ENCODE measurements at places on chromosomes 2 and 18.

GRCh38 chr2:80141007-80141726 lies 163.4 kb downstream of the LRRTM1 start:
- no peak for DNase-seq

DNA sequence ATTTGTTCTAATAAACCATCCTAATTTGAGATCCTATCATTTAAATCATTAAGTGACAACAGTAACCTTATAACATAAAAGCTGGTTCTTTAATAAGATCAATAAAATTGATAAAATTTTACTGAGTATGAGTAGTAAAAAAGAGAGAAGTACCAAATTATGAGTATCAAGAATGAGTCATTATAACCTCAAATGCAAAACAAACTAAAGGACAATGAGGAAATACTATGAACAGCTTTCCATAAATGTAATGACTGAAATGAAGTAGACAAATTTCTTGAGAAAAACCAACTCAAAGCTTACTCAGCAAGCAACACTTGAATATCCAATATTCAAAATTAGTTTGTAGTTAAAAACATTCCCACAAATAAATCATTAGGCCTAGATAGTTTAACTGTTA lies 433.0 kb downstream of the ZEB2 start:
- no peak for DNase-seq

DNA sequence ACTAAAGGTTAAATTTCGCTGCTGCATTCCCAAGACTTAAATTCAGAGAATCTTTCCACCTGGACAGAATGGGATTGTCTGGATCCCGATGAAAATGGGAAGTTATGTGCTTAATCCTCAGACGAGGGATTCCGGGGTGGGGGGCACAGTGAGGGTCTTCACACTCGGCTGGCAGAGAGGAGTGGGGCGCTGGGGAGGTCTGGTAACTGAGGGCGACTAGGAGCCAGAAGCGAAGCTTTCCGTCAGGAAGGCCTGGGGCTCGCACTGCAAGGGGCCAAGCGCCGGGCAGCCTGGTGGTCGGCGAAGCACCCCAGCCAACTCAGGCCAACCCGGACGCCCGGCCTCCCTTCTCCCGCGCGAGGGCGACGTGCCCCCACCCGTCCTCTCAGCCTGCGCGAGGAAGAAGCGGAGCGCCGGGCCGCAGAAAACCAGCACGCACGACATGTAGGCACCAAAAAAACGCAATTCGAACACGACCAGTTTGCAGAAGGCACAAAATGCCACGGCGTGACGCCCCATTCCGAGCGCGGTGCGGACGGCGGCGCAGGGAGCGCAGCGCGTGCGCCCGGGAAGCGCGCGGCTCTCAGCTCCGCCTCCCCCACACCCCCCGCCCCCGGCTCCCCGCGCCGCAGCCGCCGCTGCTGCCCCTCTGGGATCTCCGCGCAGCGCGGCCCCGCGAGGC lies 188.1 kb downstream of the ZEB2 start:
- DNase-seq, result no peak

DNA sequence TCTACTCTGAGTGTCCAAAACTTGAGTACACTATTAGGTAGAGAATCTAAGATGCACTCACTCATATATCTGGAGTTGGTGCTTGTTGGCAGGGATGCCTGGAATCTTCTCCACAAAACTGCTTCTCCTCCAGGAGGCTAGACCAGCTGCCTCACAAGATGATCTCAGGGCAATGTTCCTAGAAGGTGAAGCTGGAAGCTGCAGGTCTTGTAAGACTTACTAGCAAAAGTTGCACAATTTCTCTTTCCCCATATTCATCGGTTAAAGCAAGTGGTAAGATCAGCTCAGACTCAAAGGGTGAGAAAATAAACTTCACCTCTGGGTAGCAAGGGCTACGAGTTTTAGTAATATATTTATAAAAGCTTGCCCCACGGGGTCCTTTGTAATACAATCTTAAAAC lies 454.4 kb upstream of the ACVR2A start:
- DNase-seq, result no peak

GRCh38 chr2:161159456-161160225 lies 587 bp upstream of the TANK start:
- DNase-seq, result no peak

DNA sequence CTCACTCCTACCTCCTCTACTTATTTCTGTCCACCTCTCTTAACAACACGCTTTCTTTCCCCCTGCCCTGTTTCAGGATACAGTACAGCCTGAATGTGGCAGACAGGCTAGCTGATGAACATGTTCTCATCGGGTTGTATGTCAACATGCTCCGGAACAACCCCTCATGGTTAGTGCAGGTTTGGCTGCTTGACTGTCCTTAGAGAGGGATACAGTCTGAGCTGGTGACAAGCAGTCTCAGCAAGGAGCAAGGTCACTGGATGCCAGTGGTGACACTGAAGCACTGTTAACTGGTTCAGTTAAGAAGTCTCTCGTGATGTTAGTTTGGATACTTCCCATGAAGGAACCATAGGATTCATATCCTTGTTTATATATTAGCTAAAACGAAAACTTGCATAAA lies 128.6 kb downstream of the DTNA start:
- no peak for DNase-seq

Data from non-pigmented ciliary epithelial cell (primary cell).